ENCODE measurements at places on chromosomes 2 and 18.

- no peak for DNase-seq
These were observed 837.4 kb downstream of the LRRTM4 start for GRCh38 chr2:76684756-76685155.

DNA sequence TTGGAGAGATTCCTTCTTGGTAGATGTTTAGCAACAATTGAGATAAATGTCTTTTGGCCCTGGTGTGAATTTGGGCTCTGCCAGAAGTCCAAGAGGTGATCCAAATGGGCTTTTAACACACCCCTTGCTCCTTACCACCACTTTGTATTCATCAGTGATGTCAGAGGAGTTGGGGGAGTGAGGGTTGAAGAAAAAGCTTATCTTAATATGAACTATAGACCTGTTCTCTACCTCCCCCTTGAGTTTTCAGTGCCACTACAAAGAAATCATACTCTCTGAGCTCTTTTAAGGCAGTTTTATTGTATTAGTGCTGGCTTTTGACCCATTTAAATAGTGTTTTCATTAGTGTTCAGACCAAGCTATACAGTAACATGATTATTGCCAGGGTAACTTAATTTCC lies 229.1 kb downstream of the PHLPP1 start:
- DNase-seq, result no peak

- peak; percentile 44 for DNase-seq
These were observed 221.8 kb downstream of the INSIG2 start for GRCh38 chr2:118309946-118310680.

- DNase-seq, result no peak
These were observed 991.4 kb upstream of the CELF4 start for GRCh38 chr18:38557006-38557405.

DNA sequence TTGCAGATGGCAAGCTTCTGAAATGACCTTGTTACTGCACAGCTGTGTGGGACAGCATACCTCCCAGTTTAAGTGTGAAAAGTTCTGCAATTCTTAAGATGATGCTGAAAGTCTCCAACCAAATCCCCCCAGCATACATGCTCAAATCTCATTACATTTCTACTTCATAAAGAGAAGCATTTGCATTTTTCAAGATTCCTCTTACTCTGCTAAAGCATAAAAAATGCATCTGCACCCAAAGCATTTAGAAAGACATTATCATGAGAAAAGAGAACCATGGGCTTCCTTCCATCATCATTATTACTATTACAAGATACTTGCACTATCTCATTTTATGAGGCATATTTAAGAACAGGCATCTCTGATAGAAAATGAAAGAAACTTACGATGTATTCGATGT lies 236.9 kb upstream of the REV1 start:
- no peak for DNase-seq

DNA sequence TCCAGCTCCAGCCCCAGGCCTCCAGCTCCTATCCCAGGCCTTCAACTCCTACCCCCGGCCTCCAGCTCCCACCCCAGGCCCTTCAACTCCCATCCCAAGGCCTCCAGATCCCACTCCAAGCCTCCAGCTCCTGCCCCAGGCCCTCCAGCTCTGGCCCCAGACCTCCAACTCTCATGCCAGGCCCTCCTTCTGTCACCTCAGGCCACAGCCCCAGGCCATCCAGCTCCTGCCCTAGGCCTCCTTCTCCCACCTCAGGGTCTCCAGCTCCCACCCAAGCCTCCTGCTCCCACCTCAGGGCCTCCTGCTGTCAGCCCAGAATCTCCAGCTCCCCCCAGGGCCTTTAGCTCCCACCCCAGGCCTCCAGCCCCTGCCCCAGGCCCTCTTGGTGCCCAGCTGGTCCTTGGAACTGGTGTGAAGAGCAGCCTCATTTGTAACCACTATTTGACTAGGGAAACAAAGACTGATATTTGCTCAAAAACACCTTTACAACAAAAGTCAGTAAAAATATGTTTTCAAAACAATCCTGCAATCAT lies 67.8 kb upstream of the SALL3 start:
- no peak for DNase-seq

- DNase-seq, result no peak
These were observed 48.9 kb upstream of the EMILIN2 start for GRCh38 chr18:2797951-2798350.

DNA sequence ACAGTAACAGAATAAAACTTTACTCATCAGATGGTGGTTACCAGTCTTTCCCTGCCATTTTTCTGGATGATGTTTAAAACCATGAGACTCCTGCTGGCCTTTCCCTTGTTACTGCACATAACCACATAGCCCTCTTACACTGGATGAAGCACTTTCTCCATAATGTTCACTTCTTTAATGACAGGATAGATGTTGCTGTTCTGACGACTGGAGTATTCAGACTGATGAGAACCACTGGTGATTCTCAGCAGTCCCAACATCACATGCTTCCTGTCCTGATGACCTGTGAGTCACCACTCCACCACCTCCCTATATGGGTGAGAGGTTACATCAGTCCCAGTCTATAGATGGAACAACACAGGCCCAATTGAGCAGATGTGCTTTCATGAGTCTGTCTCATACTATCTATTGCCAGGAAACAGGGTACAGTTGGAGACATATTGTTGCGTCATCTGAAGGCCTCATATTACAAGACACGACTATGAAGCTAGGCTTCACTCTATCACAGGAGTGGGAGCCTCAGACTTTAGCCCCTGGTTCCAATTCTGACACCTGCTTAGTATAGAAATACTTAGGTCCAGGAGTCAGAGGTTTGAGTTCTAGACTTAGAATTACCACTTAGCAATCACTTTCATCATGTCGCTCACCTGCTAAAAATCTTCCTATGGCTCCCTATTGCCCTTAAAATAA lies 145.7 kb upstream of the KLF7 start:
- DNase-seq, result peak; percentile 79

GRCh38 chr2:233503947-233504637 lies 62.5 kb downstream of the USP40 start:
- no peak for DNase-seq

DNA sequence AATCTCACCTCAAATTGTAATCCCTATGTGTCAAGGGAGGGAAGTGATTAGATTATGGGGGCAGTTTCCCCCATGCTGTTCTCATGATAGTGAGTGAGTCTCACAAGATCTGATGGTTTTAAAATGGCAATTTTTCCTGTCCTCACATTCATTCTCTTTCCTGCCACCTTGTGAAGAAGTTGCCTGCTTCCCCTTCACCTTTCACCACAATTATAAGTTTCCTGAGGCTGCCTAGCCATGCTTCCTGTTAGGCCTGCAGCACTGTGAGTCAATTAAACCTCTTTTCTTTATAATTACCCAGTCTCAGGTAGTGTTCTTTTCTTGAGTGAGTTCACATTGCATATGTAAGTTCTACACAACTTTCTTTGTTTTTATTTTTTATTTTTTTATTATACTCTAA lies 271.5 kb downstream of the EXOC6B start:
- DNase-seq, result no peak

- no peak for DNase-seq
These were observed 88.6 kb upstream of the BCL11A start for GRCh38 chr2:60641811-60642788.

DNA sequence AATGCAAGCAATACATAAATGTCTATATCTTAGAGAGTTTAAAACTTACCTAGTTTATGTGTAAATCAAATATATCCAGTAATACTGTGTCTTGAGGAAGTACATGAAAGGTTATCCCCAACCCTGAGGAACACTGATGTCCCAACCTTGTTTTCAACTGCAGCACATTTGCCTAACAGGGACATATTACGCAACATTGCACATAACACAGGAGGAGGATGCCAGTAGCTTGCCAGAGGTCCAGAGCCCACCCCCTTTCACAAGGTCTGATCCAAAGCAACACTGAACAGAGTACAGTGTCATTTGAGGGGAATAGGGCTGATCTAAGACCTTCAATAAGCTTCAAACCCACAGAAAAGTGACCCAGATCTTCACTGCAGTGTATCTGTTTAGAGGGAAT lies 678.5 kb downstream of the ARHGAP15 start:
- no peak for DNase-seq

GRCh38 chr18:39340418-39340817 lies 1774.8 kb upstream of the CELF4 start:
- DNase-seq, result no peak
